ENCODE measurements at places on chromosomes 2 and 18.
A peak's percentile ranks its signal among the peaks of the same experiment; 100 is the strongest.

DNA sequence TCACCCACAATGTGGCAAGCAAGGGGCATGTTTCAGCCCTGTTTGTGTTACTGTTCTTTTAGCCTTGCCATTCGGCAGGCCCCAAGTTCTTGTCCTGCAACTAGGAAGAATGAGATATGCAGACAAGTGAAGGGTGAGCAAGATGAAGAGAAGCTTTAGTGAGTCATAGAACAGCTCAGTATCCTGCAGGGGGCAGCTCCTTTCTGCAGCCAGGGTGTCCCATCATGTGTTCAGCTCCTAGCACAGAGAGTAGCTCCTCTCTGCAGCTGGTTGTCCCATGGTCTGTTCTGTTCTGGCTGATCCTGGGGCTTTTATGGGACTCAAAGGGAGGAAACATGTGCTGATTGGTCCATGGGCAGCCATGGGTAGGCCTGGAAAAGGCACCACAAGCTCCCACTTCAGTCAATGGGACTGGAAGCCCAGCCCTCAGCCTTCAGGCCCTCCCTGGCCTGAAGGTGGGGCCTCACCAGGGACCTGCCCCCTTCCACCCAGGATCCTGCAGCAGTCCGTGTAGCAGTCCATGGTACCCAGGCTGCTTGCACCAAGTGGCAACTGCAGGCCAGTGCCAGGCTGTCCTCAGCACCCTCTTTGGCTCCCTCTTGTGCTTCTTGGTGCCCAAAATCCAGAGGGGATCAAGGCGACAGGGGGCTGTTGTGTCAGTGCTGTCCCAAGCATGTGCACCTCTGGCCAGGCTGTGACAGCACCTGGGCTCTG lies 326.4 kb downstream of the NR4A2 start:
- DNase-seq = peak; percentile 9

DNA sequence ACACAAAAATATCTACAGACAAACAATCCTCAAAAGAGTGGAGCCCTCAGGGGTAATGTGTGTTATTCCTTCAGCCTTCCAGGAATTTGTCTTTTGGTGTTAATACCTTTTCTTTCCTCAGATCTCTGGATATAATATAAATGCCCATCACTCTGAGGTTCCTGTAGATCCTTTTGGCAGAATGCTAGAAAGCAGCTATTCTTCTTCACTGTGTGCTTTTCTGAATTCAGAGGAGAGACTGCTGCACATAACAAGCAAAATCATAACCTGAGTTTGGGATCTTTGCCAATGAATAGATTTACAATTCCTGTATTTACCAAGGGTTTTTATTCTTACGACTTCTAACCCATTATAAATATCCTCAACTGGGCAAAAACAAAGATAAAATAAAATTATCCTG lies 57.3 kb downstream of the KLF7 start:
- no peak for DNase-seq

- DNase-seq = no peak
Observed at GRCh38 chr2:50402654-50402960, 629.3 kb downstream of the NRXN1 start.

DNA sequence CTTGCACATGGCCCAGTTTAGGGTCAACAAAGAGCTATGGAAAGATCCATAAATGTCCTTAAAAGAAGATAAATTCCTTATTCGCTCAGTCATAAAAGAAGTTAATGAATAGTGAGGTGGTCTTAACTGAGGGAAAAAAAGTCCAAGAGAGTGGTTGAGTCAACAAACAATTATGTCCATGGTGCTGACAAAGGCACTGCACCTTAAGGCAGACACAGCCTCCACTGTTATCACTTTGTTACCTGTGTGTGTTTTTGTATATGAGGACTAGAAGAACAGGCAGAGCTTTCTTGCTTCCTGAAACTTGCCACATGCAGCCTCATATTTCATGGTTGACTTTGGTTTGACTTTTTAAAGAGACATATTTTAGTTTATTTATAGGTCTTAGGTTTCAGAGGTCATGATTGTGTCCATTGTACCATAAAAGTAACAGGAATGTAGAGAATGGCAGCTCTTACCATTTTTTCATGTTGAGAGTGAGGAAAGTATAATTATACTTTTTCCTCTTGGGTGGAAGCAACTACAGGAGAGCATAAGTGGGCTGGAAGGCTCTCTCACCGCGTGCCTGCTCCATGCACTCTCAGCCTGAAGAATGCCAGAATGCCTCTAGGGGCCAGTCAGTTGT lies 93.6 kb downstream of the XRCC5 start:
- no peak for DNase-seq

All from SHP77 (cell line).